PC-3 (cell line): ENCODE measurements at places on chromosomes 3 and 15. TPM values are rescaled to one million over a fixed set of nuclear protein-coding genes. Genes with fewer than 3 reads are reported as not detected.
A peak's percentile ranks its signal among the peaks of the same experiment; 100 is the strongest.

- peak; percentile 52 for DNase-seq
Measured at GRCh38 chr3:115581362-115582135, 41.8 kb upstream of the GAP43 start.

- DNase-seq: no peak
Measured at GRCh38 chr15:85767785-85768529, 26.8 kb downstream of the KLHL25 start.

DNA sequence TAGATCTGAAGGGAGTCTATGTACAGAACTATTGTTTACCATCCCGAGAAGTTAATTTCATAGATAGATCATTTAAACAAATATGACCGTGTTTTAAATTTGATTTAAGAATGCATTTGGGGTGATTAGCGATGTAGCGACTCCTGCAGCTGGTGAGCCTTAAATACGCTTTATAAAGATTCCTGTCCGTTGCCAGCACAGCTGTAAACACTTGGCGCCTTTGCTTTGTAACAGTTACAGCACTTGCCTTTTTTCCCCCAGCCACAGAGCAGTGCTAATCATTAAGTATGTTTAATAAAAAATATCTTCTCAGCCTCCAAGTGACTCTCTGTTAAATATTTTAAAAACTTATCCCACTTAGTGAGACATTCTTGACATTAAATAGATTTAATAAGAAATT, 333.8 kb downstream of the FEZF2 start:
- no peak for DNase-seq

Gene PLXNB1
- total RNA-seq: 31.8 and 35.4 TPM in 2 replicates

Gene KBTBD13
- total RNA-seq: not detected in 2 replicates

- no peak for DNase-seq
Measured at GRCh38 chr15:92933831-92934230, 33.7 kb downstream of the CHD2 start.

Gene DNAJB11
- total RNA-seq: 117 and 120 TPM in 2 replicates

- DNase-seq: no peak
Measured at GRCh38 chr15:80484333-80484864, 80.2 kb downstream of the ARNT2 start.

- no peak for DNase-seq
Measured at GRCh38 chr3:30646181-30646876, 39.9 kb downstream of the TGFBR2 start.

DNA sequence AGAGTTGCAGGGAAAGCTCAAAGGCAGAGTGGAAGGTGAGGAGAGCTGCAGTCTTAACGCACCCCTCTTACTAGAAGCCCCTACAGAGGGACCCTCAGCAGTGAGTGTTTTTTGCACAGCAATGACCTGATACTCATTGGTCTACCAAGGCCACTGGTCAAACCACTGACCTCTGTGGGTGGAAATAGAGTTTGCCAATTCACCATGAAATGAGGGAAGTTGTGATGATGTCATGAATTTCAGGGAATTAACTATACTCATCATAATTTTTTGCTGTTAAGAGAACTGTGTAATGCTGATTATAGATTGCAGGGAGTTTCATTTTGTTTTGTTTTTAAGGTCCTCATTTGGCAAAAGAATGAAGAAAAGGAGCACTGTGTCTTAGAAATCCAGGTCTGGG, 101.7 kb upstream of the SMAD3 start:
- DNase-seq: no peak

- peak; percentile 51 for DNase-seq
Measured at GRCh38 chr3:146142757-146143156, 18.2 kb downstream of the PLOD2 start.

Gene ANKUB1
- total RNA-seq: not detected in 2 replicates

DNA sequence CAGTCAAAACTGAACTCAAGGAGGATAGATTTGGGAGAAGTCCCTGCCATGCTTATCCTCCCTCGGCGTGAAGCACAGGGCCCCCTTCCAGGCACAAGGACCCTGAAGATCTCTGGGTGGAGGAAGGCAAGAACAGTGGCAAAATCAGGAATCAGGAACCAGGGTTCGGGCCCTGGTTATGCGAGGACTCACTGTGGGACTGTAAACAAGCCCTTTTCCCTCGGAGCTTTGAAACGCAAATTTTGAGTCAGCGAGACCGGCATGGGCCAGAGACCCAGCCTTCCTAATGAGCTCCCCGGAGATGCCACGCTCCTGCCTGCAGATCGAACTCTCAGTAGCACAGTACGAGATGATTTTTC, 70.1 kb downstream of the SLC12A8 start:
- no peak for DNase-seq

Gene SLC25A20
- total RNA-seq: 17.7 and 19.0 TPM in 2 replicates

GRCh38 chr3:35900079-35900478, 260.8 kb downstream of the ARPP21 start:
- no peak for DNase-seq

- DNase-seq: no peak
Measured at GRCh38 chr3:109702976-109703375, 365.6 kb upstream of the DPPA4 start.

Gene LPCAT4
- total RNA-seq: 37.0 and 38.2 TPM in 2 replicates

Gene TMEM40
- 7.5 and 10.4 TPM in 2 replicates for total RNA-seq

- no peak for DNase-seq
Measured at GRCh38 chr3:11805716-11806115, 41.0 kb downstream of the TAMM41 start.

Gene EXD1
- not detected in 2 replicates for total RNA-seq

GRCh38 chr3:2765002-2765579, 345.1 kb downstream of the IL5RA start:
- DNase-seq: no peak

DNA sequence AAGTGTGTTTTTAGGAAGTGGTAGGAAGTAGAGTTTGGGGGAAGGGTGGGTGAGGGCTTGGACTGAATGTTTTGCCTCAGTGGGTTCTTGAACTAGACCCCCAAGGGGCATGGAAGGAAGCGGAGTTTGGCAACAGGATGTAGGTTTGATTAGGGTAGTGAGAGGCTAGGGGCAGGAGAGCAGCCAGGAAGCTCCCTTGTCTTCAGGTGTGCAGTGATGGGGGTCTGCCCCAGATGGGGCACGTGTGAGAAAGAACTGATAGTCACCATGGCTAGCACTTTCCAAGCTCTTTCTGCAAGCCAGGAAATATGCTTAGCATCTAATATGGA, 4.7 kb downstream of the ZSCAN2 start:
- no peak for DNase-seq

DNA sequence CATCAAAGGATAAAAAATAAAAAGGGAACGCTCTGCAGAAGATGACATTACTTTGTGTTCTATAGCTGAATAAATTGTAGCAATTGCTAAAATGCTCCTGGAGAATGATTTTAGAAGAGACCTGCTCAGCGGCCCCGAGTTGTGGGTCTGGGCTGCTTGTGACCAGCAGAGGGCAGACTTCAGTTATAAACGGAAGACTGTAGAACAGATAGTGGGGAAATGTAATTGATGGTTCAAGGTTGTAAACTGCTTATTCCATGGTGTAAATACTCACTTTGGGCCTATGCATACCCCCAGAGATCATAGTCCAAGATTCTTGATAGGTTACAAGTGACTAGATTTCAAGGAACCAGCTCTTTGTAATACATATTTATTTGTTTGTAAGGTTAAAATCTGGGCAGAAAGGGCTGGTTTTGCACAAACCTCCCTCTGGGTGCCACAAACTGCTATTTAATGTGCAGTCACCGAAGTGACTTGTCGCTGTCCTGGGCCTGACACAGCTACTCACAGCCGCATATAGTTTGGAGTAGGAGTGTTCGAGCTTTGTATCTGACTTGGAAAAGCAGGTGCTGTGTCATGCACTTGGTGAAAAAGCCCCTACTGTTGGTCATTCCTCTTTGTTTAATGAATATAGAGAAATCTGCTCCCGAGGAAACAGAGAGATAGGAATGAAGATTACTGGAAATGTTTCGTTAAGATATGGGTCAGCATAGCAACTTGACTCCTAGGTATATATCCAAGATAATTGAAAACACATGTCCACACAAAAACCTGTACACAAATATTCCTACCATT, 34.7 kb upstream of the NDUFB4 start:
- peak; percentile 84 for DNase-seq

DNA sequence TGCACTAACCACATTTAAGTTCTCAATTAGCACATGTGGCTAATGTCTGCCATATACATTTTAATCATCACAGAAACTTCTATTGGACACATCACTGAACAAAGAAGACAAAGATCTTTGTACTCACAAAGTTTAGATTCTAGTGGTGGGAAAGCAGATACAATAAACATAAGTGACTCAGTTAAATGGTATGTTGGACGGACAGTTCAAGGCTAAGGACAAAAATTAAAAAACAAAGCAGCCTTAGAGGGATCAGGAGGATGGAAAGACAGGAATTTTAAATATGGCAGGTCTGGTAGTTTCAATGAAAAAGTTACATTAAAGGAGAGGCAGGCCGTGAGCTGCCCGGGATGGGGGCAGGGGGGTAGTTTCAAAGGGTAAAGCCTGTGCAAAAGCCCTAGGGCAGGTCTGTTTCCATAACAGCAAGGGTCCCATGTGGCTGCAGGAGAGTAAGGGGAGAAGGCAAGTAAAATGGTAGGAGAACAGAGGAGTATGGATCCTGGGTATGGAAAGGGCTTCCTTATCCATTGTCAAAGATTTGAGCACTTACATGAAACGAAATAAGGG, 220.7 kb downstream of the FHIT start:
- peak; percentile 58 for DNase-seq

GRCh38 chr3:190883973-190884832, 21.7 kb upstream of the GMNC start:
- DNase-seq: peak; percentile 88

DNA sequence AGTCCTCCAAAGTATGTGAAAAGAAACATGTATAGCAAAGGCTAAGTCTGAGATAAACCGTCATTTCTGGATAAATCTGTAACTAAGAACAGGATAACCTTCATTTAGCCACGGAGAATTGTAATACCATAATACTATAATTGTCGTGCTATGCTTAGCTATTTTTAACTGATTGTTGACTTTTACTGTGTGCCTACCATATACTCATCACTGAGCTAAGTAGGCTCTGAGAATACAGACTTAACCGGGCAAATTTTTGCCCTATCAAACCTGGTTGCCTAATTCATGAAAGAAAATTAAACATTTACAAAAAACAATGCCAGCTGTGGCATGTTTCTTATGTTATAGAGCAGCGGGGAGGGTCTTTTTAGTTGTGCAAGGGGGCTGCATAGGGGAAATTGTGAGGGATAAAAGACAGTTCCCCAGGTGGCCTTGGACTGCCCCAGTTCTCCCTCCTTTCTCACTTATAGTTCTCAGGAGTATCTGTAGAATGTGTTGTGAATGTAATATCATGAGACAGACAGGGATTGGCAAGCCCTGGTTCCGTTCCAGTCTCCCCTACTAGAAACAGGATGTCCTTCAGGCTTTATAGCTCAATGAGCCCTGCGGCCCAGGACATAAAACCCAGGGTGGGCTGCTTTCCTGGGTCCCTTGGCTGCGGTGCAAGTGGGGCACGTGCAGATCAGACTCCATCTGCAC, 318.5 kb downstream of the GBE1 start:
- peak; percentile 36 for DNase-seq

Gene POLG
- 72.4 and 83.5 TPM in 2 replicates for total RNA-seq

DNA sequence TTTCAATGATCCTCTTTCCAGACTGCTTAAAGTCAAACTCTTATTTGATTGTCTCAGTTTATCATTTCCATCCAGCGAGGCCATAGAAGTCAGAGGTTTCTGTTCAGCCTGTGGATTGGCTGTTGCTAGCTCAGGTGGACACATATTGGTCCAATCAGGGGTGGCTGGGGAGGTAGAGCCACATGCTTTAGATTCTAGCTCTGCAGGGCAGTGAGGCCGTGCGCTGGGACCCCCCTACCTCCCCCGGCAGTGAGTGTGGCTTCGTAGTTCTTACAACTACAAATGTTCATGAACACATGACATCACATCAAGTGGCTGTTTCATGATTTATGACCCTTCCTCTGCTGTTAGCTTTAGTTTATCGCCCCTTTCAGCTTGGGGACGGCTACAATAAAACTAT, 18.0 kb downstream of the APOD start:
- no peak for DNase-seq

Gene SYNPR
- total RNA-seq: not detected in 2 replicates

Gene GADL1
- not detected in 2 replicates for total RNA-seq

Gene RBMS3
- 5.4 and 13.5 TPM in 2 replicates for total RNA-seq

DNA sequence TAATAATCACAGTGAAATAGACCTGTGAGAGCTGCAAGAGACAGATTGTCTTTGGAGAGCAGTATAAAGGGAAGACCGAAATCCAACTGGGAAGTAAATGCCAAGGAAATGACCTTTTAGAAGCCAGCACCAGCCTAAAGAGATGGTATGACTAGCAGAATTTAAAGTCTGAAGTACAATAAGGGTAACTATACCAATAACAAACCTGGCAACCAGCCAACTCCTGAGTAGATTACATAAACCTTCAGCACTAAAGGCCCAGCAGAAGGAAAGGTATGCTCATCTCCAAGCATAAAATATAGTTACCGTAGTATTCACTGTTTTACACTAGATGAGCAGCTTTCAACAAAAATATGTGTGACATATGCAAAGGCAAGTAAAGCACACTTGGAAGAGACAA, 155.1 kb upstream of the SATB1 start:
- no peak for DNase-seq

Gene RBPMS2
- total RNA-seq: not detected in 2 replicates

- DNase-seq: no peak
Measured at GRCh38 chr3:133995264-133995663, 34.5 kb downstream of the SLCO2A1 start.

Gene SOX14
- total RNA-seq: not detected in 2 replicates

GRCh38 chr3:11304175-11304574, 32.0 kb downstream of the ATG7 start:
- no peak for DNase-seq

- DNase-seq: peak; percentile 28
Measured at GRCh38 chr3:138197058-138197457, 10.0 kb downstream of the ARMC8 start.

GRCh38 chr15:40104865-40105516, 3.7 kb downstream of the BMF start:
- peak; percentile 94 for DNase-seq

Gene ANAPC13
- 19.3 and 21.0 TPM in 2 replicates for total RNA-seq

Gene ALDH1L1
- not detected in 2 replicates for total RNA-seq

Gene C3orf80
- 0.33 and 0.46 TPM in 2 replicates for total RNA-seq

DNA sequence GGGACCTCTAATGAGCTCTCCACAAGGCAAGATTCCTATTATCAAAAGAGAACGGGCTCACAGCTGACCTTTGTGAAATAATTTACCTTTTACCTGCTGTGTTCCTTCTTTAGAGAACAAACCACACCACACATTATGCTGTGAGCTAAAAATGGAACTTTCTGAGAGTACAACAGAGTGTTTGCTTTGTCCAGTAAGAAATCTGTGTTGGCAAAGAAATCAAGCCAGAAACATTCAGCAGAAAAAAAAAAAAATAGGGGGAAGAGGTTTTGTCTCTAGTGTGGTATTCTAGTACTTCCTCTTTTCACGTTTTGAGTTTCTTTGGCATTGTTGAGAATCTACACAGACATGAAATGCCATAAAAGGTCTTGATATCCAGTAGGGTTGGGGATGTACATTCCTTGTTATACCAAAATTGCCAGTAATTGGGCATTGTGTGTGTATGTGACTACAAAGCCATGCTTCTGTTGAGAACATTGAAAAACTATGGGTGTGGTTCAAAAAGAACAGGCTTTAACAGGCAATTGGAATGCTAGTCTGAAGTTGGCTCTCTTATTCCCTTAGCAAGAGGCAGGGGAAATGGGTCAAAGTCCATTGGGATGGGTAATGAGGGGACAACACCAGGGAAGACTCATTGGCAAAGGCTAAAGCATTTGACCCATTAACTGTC, 273.5 kb downstream of the NEK10 start:
- DNase-seq: no peak

- no peak for DNase-seq
Measured at GRCh38 chr3:169410430-169410829, 253.1 kb downstream of the MECOM start.

Gene DUOX1
- total RNA-seq: 0.29 TPM in 1 of 2 replicates, not detected in the other

GRCh38 chr3:100893590-100893989, 99.6 kb downstream of the ABI3BP start:
- DNase-seq: peak; percentile 62

GRCh38 chr3:24272408-24272807, 222.2 kb downstream of the THRB start:
- peak; percentile 33 for DNase-seq
